Stimulated activated CD8-positive, alpha-beta memory T cell treated with anti-CD3 and anti-CD28 coated beads, Interleukin-4, amount 100 ng/mL, for 4 hours (primary cell): ENCODE measurements at places on chromosomes 1 and 21.

DNA sequence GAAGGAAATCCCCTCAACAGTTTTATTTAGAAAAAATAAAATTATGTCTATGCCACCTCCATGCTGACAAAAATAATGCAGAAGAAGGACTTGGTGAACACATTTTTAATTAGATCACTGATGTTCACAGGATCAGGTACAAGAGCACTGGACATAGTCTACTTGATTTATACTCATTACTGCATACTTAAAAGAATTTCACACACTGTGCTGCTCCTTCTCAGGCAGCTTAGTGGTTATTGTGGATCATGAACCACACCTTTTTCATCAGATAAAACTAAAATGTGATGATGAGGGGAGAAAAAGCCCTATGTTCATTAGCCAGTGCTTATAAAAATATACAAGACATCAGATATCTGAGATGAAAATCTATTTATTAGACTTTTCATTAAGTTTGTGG lies 103.3 kb upstream of the DPH5 start:
- no peak for DNase-seq

- no peak for DNase-seq
Measured at GRCh38 chr1:70003211-70003908, 202.0 kb downstream of the LRRC40 start.

DNA sequence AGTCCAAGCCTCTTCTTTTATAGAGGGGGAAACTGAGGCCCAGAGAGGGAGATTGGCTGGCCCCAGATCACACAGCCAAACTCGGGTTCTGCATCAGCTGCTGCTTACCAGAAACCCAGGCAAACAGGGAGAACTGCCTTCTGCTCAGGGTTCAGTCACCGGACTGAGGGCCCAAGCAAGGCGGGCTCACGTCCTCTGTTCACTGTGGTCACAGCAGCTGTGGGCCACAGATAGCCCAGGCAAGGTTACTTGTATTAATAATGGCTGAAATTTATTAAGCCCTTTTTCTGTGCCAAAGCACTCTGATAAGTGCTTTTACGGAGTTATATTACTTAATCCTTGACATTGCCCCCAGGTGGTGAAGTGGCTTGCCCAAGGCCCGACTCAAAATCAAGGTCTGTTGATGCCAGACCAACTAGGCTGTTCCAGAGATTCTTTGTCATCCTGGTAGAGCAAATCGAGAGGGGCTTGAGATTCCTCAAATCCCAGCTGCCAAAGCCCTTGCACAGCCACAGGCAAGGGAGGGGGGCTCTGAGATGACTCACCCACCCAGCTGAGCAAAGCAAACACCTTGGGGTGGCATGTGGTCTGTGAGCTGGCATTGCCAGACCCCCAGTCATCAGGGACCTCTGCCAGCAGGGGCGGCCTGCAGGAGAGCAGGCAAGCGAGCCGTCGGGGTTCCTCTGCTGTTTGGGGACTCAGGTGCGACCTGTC lies 36.5 kb downstream of the EPHB2 start:
- no peak for DNase-seq

- DNase-seq: no peak
Measured at GRCh38 chr21:26280148-26280547, 109.6 kb upstream of the APP start.

- no peak for DNase-seq
Measured at GRCh38 chr21:33733601-33734000, 91.3 kb downstream of the ITSN1 start.

DNA sequence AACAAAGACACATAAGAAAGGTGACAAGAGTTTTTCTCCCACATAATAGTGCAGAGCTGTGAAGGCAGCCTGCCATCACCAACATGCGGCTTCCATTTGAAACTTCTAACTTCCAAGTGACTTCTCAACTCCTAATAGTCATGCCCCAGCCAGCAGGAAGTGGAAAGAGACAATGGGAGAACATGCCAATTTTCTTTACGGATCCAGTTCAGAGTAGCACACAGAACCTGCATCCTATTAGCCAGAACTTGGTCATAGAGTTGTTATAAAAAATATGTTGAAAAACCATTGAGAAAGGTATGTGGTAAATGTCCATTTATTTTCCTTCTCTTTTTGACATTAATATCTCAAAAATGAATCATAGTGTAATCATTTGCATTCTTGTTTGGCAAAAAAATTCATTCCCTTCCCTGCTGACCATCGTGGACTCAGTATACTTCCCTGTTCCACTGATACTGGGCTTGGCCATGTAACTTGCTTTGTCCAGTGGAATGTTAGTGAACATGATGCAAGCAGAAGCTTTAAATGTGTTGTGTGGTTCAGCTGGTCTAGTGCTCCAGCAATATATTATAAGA lies 197.4 kb downstream of the SEC16B start:
- no peak for DNase-seq

GRCh38 chr1:56836359-56836758 lies 17.2 kb upstream of the FYB2 start:
- no peak for DNase-seq

DNA sequence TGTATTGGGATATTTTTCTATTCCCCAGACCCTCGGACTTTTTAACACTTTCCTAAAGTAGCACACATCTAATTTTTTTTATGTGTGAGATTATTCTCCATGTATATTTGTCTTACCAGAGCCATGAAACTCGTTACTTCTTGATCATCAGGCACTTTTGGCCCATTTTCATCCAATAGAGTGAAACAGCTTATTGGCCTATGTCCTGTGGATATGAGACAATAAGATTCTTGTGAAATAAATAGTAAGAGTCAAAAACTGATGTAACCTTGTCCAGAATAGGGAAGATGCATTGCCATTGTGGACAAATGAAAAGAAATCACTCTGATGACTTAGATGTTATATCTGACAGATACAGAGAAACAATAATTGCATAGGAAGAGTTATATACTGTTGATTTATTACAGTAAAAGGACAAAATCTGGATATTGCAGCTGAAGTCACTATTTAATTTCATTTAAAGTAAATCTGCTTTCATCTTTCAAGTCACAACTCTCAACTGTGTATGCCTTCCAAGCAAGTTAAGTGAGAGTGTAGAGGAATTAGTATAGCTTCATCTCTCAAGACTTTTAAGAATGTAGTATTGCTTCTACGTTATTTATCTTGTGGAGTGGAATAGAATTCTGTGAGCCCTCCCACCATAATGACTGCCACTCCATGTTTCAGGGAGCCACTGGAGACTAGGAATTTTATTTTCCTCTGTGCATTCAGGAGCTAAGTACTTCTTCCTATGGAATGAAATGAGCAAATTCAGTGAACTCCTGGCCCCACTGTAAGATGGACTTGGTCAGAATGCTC lies 86.9 kb downstream of the ADAMTS1 start:
- no peak for DNase-seq

DNA sequence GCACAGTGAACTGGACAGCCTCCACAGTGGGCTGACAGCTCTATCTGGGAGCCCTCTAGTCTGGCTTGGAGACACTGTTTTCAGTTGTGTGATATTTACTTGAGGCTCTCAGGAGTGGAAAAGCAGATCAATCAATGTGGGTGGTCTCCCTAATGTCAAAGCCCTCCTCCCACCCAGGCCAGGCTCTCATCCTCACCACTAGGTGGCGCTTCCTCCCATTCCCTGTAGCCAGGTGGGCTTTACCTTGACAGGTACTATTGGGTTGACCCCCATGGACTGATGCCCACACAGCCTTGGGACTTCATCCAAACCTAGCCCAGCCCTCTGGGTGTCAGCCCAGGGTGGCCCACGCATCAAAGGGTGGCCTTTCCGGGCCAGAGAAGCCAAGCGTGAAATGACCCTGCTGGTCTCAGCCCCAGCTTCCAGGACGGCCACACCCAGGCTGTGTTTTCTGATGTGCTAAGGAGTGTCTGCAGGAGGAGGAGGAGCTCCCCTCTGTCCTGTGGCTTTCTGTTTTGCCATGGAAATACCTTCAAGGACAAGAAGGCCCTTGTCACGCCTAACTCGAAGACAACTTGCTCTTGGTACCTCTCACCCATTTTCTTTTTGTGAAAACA lies 54.0 kb downstream of the CLIC6 start:
- no peak for DNase-seq

DNA sequence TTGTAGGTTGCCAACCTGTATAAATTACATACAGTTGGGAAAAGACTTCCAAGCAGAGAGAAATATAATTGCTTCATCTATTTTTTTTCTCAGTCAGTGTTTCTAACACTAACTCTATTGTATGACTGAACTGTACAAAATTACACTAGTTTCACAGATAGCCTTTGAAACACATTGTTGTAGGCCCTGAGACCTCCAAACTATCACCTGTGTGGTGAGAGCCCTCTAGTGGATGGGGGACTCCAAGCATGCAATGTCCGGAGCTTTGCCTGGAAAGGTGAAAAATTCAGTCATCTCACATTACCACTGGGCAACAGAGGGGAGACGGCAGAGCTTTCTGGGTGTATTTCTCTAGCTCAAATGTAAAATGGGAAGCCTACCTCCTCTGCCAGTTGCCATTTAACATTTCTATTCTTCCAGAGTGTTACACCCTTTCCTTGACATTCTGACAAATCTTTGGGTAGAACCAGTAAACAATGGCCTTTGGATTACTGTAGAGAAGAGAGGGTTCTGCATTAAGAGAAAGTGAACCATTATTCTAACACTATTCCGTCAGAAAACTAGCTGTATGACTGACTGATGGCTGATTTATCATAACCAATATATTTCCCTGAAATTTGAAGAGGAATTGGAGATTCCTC lies 212.2 kb downstream of the LYPLAL1 start:
- DNase-seq: no peak

DNA sequence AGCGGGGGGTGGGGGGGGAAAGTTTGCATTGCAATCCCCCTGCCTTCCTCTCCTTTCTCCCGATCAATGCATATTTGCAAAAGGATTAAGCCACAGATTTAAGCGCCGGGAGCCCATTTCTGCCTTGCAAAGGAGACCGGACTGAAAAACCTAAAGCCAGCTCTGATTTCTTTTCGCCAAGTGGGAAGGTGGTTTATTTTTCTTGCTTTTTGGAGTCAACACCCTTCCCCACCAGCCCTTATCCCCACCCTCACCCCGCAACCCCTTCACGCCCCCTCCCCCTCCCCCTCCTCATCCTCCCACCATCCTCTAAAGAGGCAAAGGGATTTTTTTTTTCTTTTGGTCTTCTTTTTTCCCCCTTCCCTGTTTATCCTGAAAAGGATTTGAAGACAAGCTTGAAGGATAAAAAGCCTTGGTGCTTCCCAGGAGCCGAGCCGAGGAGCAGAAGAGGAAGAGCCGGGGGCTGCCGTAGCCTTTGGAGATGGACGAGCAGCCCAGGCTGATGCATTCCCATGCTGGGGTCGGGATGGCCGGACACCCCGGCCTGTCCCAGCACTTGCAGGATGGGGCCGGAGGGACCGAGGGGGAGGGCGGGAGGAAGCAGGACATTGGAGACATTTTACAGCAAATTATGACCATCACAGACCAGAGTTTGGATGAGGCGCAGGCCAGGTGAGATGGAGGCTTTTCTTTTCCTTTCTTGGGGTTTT lies 513 bp downstream of the PBX1 start:
- no peak for DNase-seq

DNA sequence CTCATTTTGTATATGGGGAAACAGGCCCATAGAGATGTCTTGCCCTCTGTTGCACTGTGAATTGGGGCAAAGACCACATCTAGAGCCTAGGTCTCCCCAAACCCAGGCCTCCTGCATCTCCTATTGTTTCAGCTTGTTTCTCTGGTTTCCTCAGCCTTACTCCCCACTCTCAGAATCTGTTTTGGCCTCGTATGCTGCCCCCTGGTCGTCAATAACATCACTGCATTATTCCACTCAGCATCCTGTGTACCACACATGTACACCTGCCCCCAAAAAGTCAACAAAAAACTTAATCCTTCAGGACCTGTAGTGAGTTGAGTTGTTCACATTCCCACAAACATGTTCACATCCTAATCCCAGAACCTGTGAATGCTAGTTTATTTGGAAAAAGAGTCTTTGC lies 184.8 kb downstream of the BRINP2 start:
- no peak for DNase-seq

DNA sequence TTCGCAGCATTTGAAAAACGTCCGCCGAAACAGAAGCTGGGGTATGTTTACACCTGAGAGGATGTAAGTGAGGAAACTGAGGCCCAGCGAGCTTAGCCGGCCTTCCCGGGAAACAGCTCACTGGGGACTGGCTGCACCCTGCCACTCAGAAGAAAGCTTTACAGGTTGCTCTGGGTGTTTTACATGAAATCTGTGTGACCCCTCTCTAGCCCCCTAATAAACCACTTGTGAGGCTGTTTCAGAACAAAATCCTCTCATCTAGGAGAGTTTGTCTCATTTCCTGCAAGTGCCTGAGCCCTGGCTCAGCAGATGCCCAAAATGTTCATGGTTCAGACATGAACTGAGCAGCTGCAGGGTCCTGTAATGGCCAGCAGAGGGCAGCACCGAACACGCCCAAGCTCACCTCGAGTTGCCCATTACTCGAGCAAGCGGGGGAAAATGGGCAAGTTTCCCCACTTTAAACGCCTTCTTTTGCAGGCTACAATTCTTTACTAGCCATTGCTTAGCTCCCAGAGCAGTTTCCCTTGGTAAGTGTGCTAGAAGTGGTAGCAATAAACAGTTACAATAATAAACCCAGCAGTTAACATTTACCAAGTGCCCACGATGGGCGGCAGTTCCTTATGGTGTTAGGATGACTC lies 76.4 kb downstream of the FHAD1 start:
- DNase-seq: peak; percentile 51

GRCh38 chr1:228867951-228868730 lies 132.9 kb downstream of the RHOU start:
- DNase-seq: no peak

GRCh38 chr1:1205769-1206375 lies 520 bp downstream of the TNFRSF18 start:
- DNase-seq: no peak

DNA sequence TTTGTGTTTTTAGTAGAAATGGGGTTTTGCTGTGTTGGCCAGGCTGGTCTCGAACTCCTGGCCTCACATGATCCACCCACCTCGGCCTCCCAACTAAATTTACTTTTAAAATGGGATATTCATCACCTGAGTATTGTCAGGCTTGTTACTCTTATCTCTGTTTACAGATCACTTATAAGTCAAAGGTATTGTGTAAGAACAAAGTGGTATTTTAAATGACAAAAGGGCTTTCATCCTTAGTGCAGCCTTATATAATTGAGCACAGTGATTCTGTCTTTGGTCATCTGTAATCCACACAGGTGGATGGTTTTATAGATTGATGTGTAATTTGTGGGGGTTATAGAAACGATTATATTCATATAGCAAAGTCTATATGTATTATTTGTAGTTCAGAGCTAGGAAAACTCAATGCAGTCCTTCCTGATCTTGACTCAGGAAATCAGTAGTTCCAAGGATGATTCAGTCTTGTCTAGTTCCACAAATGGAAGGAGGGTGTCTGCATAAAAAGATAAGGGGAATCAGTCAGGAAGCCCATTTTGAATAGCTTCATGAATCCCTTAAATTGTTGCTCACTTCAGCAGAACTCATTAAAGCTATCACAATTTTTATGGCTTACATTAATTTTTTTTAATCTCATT lies 34.6 kb downstream of the STXBP3 start:
- DNase-seq: no peak

GRCh38 chr1:82700476-82700875 lies 899.7 kb downstream of the ADGRL2 start:
- DNase-seq: no peak

- no peak for DNase-seq
Measured at GRCh38 chr21:37631319-37632117, 264.9 kb downstream of the DYRK1A start.
